Mucosa of gallbladder (tissue), 1 donor: ENCODE measurements at places on chromosomes 4 and X. TPM values are rescaled to one million over a fixed set of nuclear protein-coding genes. Genes with fewer than 3 reads are reported as not detected.

DNA sequence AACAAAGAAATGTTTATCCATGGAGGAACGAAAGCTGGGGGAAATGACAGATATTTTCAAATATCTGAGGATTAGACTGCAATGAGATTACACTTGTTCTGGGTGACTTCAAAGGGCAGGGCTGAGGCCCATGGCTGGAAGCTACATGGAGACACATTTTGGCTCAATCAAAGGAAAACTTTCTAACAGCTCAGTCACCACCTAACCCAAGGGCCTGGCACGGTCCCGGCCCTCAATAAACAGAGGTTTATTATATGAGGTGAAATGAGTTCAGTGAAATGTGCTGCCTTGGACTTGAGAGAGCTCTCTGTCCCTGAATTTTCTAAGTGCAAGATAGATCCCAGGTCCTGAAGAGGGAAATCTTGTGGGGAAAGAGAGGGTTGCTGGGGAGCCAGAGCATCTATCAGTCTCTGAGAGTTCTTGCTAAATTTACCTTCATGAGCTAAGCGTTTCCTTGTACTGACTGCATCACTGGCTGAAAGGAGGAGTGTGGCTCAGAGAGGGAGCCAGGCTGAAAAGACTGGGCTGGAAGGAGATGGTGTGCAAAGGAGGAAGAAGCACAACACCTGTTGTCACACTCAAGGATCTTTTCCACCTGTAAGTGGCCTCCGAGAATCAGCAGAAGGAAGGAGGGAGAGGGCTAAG lies 2.0 kb upstream of the RIPPLY1 start:
- DNase-seq: no peak

GRCh38 chr4:99457270-99457669 lies 22.1 kb upstream of the ADH7 start:
- no peak for DNase-seq

GRCh38 chr4:144954230-144954629 lies 143.8 kb downstream of the ANAPC10 start:
- DNase-seq: no peak

DNA sequence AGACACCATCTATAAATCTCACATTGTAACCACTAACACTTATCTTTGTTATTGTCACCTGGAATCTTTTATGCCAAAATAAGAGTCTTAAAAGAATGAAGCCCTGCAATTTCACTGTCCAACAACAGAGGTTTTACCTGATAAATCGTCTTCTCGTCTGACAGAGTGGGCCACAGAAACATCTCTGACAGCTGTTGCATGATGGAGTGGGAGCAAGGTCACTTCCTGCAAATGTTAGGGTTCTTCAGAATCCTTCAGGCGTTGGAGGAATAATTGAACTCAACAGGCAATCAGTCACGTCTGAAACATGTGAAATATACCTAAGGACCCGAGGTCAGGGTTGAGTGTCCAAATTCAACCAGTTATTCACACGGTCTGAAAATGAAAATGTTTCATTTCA lies 353.6 kb downstream of the TRIML1 start:
- DNase-seq: no peak

Gene NDNF
- total RNA-seq: 45.2 TPM

Gene DCHS2
- total RNA-seq: 14.2 TPM

DNA sequence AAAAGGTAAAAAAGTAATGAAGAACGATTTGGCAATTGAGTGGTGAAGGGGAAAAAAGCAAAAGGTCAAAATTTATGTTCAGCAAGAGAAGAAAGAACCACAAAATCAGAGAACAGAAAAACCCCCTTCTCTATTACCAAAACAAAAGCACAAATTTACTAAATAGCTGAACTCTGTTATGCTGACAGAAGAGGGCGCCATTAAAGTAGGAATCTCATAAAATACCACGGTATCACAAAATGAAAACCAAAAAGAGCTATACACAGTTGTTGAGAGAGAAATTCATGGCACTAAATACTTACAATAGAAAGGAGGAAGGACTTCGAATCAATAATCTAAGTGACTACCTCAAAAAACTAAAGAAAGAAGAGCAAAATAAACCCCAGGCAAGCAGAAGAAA lies 69.6 kb upstream of the CXorf66 start:
- no peak for DNase-seq

DNA sequence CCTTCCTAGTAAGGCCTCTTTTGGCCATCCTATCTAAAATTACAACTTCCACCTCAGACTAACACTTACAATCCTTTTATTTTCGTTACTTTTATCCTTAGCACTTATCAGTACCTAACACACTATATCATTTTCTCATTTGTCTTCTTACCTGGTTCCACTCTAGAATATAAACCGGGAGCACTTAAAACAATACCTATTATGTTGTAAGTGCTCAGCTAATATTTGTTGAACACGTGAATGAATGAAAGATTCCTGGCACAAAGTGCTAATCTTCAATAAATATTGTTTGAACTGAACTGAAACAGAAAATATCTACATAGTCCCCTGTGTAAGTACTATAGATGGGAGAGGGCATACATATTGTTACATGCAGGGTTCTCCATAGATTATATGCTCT lies 14.4 kb downstream of the MGARP start:
- no peak for DNase-seq

Gene PNMA6A
- total RNA-seq: 0.98 TPM

Gene CPZ
- 6.3 TPM for total RNA-seq

DNA sequence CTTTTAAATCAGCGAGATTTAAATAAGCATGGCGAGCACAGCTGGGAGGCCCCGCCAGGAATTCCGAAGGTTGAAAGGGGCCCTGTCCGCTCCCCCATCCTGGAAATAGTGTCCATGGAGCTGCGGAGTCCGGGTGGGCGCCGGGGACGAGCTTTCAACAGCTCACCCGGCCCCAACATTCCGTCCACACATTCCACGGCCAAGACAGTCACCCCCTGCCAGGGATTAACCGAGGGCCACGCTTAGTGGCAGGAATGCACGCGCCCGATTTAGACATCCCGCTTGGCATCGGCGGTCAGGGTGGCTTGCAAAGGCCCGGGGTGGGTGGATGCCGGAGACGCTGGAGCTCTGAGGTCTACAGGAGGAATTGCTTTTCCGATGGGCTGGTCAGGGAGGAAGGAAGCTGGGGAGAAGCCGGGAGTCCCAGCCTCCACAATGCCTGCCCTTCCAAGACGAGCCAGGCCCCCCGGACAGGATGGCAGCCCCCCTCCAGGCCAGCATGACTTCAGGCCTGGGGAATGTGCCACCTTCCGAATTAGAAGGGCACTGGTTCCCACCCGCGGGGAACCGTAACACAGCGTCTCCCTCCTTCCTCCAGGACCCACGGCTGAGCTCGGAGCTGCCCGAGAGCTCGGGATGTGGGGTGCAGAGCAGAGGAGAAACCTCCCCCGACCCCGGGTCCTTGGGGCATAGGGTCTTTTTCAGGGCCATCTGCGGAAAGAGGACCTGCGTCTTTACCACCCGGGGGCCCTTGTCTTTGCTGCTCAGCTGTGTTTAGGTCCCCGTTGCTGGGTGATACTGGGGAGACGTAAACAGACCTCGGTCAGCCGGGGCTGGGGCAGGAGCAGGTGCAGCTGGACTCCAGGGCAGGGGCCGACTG lies 26.9 kb upstream of the PPP2R3B start:
- no peak for DNase-seq

Gene LRIT3
- total RNA-seq: 0.23 TPM

GRCh38 chr4:155532373-155533085 lies 134.1 kb upstream of the GUCY1A1 start:
- DNase-seq: no peak

DNA sequence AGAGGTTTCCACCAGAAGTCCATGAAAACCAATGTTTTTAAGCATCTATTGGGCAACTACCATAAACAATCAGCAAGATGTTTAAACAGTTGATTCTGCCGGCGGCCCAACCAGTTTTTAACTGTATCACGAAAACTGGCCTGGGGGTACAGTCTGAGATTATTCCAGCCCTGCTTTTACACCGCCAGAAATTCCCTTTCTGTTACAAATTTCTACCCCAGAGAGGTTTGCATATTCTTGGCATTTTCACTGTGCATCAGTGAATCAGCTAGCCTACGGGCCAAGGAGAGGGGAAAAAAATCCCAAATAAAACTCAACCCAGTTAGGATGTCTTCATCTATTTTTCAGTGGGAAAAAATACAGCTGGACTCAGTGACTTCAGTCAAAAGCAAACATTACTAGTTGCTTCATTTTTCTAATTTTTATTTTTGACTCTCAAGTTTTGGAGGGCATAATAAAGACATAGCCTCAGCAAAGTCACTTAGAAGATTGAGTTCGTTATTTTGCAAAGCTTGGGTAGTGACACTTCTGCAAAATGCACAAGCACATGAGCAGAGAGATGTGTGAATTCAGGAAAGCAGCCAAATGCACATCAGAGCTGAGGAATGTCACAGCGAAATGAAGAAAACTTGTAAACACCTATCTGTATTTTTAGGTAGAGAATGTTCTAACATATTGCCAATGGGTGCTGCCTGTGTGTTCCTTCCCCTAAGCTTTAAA lies 167.8 kb upstream of the GK2 start:
- no peak for DNase-seq

GRCh38 chr4:38169524-38169923 lies 209.3 kb downstream of the PTTG2 start:
- DNase-seq: no peak

GRCh38 chr4:2800691-2801596 lies 8.1 kb downstream of the SH3BP2 start:
- peak; percentile 64 for DNase-seq

GRCh38 chrX:78493180-78493579 lies 165.8 kb upstream of the CYSLTR1 start:
- no peak for DNase-seq

DNA sequence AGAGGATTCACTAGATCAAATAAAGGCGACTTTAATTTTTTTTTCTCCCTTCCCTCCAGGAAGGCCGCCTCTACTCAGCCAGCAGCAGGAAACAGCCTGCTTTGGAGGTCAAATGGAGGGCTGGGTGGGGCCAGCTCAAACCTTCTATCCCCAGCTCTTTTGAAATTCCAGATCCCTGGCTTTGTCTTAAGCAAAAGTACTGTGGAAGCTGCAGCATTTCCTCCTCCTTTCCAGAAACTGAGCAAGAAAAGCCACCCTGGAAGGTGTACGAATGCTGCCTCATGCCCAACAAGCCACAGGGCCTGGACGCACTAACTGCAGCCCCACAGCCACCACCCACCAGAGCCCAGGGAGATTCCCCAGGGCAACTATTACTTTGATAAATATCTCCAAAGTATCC lies 55.1 kb upstream of the ZCCHC13 start:
- DNase-seq: no peak

Gene GPRASP1
- 17.6 TPM for total RNA-seq

GRCh38 chr4:11415409-11416070 lies 13.2 kb downstream of the HS3ST1 start:
- no peak for DNase-seq

DNA sequence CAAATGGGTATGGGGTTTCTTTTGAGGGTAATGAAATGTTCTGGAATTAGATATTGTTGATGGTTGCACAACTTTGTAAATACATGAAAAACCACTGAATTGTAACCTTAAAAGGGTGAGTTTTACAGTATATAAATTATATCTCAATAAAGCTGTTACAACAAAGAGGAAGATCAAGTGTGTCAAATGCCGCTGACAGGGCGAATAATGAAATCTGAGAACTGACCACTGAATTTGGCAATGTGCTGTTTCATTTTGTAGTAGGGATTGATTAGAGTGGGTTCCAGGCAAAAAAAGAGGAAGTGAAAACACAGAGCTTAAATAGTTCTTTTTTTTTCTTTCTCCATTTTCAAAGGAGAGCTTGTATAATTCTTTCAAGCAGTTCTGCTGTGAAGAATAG lies 161.1 kb upstream of the NAP1L5 start:
- no peak for DNase-seq

Gene SMIM10L2A
- total RNA-seq: 1.9 TPM

Gene MAGEE2
- total RNA-seq: 0.43 TPM

Gene EDA
- 8.4 TPM for total RNA-seq

GRCh38 chrX:100584611-100585010 lies at the start of gene TNMD:
TNMD (plus strand) TSS chrX:100584936; CDS start chrX:100585019, 83 bp downstream.
- no peak for DNase-seq

Gene NCAPG
- 1.4 TPM for total RNA-seq

DNA sequence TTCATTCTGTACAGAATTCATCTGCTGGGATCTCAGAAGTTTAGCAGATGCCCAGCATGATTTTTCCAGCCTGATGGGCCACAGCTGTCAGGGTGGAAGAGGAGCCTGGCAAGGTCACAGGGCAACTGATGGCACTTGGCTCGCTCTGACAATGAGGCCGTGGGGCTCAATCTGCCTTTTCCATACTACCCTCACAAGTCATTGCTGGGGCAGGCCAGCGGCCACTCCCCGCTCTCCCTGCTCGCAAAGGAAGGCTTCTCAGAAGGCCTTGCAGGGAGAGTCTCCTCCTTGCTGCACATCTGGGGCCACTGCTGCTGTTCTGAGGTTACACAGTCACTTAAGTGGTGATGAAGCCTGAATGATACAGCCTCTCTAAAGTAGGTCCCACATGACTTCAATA lies 349.1 kb downstream of the NR3C2 start:
- DNase-seq: no peak
